ENCODE measurements at places on chromosomes 1 and 21.

DNA sequence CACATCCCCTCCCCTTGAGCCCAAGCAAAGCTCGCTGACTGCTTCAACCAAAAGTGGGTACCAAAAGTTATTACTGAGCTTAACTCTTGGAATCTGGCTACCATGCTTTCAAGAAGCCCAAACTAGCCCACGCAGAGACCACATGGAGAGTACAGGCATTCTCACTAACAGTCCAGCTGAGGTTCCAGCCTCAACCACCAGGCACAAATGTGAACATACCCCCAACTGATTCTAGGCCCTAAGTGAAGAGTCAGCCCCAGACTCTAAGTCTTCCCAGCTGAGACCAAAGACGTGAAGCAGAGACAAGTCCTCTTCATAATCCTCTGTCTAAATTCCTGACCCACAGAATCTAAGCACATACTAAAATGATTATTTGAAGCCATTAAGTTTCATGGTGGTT lies 36.8 kb downstream of the EVI5 start:
- DNase-seq, result no peak

DNA sequence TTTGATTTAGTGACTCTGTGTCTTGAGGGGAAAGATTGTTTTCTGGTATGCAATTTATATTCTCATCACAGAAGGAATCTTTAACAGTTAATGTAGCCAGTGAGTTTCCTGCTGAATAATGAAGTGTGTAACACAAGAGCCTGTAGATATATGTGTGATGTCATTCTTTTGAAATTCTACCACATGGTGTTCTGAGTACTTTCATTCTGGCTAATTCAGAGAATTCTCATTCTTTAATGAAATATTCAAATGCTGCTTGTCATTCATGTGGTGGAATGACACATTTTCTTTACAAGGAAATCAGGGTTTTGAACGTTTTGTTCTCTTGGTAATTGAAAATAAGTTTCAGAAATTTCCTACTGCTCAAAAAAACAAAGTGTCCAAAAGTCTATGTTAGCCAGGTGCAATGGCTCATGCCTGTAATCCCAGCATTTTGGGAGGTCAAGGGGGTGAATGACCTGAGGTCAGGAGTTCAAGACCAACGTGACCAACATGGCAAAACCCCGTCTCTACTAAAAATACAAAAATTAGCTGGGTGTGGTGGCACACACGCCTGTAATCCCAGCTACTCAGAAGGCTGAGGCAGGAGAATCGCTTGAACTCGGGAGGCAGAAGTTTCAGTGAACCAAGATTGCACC lies 79.6 kb downstream of the MAP3K21 start:
- DNase-seq, result no peak

- DNase-seq, result no peak
These were observed 49.5 kb upstream of the DNAJC6 start for GRCh38 chr1:65259816-65260215.

GRCh38 chr1:232014941-232015340 lies 388.4 kb downstream of the DISC1 start:
- DNase-seq, result no peak

DNA sequence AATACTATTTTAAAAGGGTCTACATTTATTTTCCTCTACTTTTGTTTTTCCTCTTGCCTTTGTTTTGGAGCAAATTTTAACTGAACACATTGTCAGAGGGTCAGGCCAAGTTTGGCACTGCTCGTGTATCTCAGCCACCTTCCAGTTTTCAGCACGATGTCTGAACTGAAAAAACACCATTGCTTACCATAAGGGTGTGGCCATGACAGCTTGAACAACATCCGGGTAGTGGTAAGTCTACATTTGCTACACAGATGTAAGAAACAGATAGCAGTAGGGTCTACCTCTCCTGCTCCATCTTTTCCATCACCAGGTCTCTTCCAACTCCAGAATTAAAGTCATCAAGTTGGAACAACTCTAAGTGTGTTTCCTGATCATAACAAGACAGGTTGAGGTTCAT lies 4.2 kb downstream of the HIVEP3 start:
- DNase-seq, result no peak

DNA sequence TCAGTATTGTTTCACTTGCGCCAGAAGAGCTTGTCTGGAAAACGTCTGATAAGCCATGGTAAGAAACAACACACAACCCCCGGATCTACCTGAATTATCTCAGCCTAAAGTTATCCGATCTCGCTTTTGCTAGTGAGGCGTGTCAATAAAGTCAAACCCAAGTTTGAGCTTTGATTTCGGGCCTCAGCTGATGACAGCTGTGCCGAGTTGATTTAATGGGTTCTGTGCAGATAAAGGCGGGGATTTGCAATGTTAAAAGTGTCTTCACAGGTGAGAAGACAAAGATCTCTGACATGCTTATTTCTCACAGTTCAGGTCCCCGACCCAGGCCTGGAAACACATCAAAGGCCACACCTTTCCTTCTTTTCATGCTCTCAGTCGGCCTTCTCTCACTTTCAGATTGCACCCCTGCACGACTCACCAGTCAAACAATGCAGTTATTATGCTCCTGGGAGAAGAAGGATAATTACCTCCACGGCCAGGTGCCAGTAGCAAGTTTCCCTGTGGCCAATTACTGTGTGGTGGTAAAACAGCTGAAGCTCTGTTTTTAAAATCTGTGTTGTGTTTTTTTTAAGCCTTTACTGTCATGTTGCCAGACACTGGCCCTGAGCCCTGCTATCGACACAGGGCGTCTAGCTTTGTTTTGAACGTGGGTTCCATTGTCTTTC lies 245.3 kb upstream of the RUNX1 start:
- no peak for DNase-seq

DNA sequence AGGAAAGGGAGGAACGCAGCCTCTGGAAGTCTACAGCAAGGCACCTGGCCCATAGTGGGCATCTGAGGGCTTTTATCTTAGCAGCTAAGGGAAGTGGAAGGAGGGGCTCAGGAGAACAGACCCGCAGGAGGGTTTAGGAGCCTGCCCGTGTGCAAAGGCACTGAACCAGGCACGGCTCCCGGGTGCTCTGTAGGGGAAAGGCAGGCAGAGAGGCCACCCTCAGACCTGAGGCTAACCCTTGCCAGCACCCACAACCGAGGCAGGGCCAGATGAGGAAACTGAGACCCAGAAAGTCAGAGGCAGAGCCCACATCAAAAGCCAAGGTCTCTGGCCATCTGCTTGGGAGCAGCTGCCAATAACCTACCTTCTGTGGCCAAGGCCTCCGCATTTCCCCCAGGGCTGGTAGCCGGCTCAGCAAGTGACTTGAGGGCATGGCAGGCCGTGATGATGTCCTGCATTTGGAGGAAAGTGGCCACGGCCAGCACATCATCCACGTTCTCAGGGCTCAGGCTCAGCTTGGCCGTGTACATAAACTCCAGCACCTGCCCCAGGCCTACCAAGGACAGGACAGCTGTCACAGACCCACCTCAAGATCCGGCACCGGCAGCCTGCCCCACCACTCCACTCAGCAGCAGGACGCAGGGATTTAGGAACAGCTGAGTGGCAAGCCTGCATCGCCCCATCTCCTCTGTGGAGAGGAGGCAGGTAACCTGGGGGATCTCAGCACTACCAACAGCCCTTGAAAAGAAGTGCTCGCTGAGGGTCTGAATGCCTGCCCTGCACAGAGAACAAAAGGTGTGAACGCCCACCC lies 29.1 kb downstream of the ZBTB17 start:
- no peak for DNase-seq

DNA sequence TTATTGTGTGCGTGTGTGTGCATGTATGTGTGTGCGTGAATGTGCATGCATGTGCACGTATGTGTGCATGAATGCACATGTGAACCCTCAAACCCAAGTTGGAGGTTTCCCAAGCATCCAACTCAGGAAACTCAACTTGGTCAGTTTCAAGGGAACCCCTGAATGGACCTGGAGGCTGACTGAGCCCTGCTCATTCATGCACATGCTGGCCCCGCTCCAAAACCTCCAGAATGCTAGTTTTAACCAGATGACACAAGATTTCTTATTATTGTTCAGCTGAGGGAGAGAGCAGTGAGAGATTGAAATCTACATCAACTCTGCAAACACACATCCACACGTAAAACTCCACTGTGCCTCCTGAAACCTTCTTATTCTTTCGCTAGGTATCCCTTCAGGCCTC lies 104.4 kb downstream of the OMA1 start:
- no peak for DNase-seq

DNA sequence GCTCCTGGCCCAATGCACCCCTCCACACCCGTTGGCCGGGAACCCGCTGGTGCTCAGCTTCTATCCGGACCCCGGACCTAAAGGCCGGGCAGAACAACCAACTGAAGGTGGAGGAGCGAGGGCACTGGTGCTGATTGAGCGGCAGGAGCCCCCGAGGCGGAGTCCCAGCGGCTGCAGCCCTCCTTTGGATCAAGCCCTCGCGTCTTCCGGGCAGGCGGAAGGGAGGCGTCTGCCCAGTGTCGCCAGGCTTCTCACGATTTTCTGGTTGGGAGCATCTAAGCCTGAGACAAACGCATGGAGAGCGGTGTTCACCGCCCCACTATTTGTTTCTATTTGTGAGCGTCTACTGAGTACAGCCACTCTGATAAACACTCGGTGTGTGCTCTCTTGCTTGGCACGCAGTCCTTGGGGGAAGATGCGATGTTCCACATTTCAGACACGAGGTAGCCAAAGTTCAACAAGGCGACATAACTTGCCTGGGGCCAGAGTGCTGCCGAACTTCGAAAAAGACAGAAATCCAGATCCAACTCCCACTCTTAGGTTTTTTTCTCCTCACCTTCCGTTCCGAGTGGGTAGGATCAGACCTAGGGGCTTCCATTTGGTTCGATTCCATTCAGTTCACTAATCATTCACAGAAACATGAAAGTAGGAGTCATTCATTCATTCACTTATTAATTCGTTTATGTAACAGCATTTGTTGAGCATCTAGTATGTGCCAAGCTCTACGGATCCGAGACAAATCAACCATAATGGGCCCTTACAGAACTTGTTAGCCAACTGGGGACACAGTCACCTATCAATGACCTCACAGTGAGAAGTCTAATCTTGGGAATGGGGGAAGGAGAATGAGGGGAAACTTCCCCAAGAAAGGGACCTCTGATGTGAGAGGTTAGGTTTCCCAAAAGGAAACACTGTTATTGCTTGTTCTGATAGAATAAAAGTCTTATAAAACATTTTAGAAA lies 4.9 kb upstream of the DMRTA2 start:
- no peak for DNase-seq

GRCh38 chr1:173560285-173560880 lies 42.5 kb downstream of the SLC9C2 start:
- DNase-seq, result no peak

DNA sequence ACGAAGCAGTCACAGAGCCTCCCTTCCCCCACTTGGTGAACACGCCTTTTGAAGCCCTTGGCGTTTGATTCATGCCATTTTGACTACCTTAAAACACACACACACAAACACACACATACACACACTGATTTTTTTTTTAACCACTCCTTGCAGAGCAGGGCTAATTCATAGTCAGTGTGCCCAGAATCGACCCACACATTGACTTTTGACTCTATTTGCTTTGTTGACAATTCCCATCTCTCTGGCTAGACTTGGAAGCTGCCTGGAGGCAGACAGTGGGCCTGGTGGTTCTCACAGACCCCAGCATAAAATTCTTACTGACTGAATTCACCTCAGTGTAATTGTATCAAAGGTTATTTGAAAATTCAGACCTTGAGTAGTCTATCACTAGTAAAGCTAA lies 30.3 kb downstream of the CAPN8 start:
- DNase-seq, result no peak

GRCh38 chr21:41972511-41973205 lies 18.8 kb upstream of the C2CD2 start:
- no peak for DNase-seq

DNA sequence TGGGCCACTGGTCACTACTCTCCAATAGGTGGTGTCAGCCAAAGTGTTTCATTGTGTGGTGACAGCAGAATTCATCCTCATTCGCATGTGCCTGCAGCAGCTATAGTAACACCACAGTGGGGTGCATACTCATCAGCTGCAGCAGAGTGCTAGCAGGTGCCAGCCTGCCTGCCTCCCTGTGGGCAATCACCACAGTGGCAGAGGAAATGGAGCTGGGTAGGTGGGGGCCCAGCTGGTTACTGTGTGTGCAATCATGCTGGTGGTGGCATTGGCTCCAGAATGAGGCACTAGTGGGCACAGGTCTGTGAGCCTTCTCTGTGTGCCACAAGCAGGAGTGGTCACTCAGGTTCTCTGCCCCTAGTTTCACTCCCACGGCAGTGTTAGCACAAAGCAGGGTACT lies 579.2 kb downstream of the PTPRC start:
- DNase-seq, result no peak

DNA sequence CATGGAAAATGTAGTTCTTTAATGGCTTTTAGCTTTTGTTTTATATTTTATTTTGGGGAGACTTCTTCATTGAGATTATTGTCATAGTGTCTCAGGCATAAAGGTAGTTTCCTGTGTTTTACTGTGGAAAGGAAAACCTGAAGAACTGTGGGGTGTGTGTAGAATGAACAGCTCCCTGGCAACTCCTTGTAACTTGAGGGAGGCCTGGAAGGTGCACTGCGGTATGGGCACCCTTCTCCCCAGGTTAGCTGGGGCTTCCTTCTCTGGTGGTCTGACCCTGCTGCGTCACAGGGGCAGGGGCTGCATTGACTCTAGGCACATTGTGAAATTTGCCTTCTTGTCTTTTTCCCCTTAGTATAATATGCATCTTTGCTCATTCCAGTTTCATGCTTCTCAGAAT lies 1.7 kb downstream of the ATP1B1 start:
- no peak for DNase-seq

DNA sequence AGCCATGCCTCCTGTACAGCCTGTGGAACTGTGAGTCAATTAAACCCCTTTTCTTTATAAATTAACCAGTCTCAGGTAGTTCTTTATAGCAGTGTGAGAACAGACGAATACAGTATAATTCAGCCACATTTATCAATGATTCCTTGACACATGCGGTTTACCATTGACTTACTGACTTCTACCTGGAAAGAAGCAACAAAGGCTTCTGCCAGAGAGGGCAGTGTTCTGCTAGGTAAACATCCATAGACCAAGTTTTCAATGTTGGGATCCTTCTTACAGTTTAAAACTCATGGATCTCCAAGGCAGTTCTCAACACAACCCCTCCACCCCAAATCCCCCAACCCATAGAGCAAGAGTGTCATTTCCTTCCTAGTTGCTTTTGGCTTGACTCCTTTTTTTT lies 150.6 kb downstream of the ZNF648 start:
- DNase-seq, result no peak

DNA sequence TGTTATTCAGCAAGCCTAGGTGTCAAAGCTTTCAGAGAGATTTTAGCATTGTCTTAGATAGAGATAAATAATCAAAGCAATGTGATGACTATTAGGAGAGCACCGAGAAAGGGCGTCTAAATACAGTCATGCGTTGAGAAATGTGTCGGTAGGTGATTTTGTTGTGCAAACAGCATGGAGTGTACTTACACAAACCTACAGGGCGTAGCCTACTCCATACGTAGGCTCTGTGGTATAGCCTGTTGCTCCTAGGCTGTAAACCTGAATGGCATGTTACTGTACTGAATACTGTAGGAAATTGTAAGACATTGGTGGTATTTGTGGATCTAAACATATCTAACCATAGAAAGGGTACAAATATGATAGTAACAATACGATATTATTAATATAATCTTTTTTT lies 31.8 kb downstream of the KIF1B start:
- no peak for DNase-seq

DNA sequence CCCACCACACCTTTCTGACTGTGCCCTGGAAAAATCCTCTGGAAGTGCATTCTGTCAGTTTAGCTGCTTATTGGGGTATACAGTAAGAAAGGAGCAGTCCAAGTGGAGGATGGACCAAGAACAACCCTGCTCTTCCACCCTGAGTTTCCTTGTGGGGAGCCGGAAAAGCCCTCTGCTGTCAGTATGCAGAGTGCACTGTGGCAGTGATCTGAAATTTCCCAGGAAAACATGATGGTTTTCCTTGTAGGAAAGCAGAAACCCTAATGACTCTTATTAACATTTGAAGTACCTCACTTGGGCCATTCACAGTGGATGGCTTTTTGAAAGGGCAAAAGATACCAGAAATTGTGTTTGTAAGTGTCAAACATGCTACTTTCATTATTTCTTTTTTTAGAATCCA lies 20.5 kb downstream of the ELAVL4 start:
- no peak for DNase-seq
